ENCODE measurements at places on chromosomes 12 and 14. TPM values are rescaled to one million over a fixed set of nuclear protein-coding genes. Genes with fewer than 3 reads are reported as not detected.

SERPINA3 gene
- not detected for total RNA-seq

STK38L gene
- total RNA-seq, result 17.2 TPM

TEX52 gene
- not detected for total RNA-seq

TNFAIP2 gene
- 21.9 TPM for total RNA-seq

All from skeletal muscle tissue (tissue), 5 donors.